Peyer's patch (tissue), 4 donors: ENCODE measurements at places on chromosomes 7 and 10. TPM values are rescaled to one million over a fixed set of nuclear protein-coding genes. Genes with fewer than 3 reads are reported as not detected.

The OR6V1 gene
- total RNA-seq = not detected

The RNLS gene
- 29.6 TPM for total RNA-seq

The DDX21 gene
- 18.6 TPM for total RNA-seq

The AGMO gene
- 16.6 TPM for total RNA-seq

The IFIT1 gene
- total RNA-seq = 3.3 TPM

The MRM2 gene
- 8.1 TPM for total RNA-seq

The HOXA6 gene
- 18.7 TPM for total RNA-seq

The OPALIN gene
- total RNA-seq = not detected

The FAM25A gene
- not detected for total RNA-seq

GRCh38 chr7:115054478-115055065 is 132.7 kb downstream of the MDFIC start:
- no peak overlapping the region for H3K4me3 ChIP-seq
- no peak for DNase-seq
- no peaks in the 10 kb centered on the region for H3K36me3 ChIP-seq
- no peak overlapping the region for H3K27ac ChIP-seq
- no peaks in the 10 kb centered on the region for H3K4me1 ChIP-seq
- H3K27me3 ChIP-seq = no peaks in the 10 kb centered on the region

- H3K36me3 ChIP-seq = no peaks in the 10 kb centered on the region
- H3K4me1 ChIP-seq = peaks cover 25% of the 10 kb centered on the region
- no peak overlapping the region for H3K27ac ChIP-seq
- no peaks in the 10 kb centered on the region for H3K27me3 ChIP-seq
- DNase-seq = peak; percentile 15
- no peak overlapping the region for H3K4me3 ChIP-seq
Observed at GRCh38 chr10:44961230-44961571, 1.6 kb downstream of the RASSF4 start.

- no peak for DNase-seq
- no peaks in the 10 kb centered on the region for H3K36me3 ChIP-seq
Observed at GRCh38 chr10:21402606-21403083, 122.8 kb downstream of the SKIDA1 start.

- peaks cover 10% of the 10 kb centered on the region for H3K4me1 ChIP-seq
- H3K27me3 ChIP-seq = no peaks in the 10 kb centered on the region
- H3K27ac ChIP-seq = peak overlapping the region; percentile 44
- peak overlapping the region; percentile 34 for H3K4me3 ChIP-seq
Observed at GRCh38 chr7:139104091-139104450, 5.4 kb downstream of the ZC3HAV1 start.

DNA sequence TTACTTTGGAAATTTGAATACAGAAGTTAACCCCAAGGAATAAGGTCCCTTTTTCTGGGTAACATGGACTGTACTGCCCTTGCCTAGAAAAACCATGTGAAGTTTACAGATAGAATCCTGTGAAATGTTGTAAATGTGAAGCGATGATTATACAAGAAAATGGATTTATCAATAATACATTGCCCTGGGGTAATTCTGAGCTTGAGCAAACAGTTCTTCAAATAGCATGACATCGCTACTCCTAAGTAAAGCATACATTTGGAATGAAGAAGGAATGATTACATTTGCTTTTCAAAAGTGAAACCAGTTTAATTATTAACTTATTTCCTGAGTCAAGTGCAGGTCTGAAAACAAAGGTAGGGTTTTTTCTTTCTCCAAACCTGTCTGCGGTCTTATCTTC is 43.3 kb upstream of the FZD8 start:
- H3K36me3 ChIP-seq = no peaks in the 10 kb centered on the region
- H3K27me3 ChIP-seq = no peaks in the 10 kb centered on the region
- H3K4me3 ChIP-seq = no peak overlapping the region
- no peak for DNase-seq

DNA sequence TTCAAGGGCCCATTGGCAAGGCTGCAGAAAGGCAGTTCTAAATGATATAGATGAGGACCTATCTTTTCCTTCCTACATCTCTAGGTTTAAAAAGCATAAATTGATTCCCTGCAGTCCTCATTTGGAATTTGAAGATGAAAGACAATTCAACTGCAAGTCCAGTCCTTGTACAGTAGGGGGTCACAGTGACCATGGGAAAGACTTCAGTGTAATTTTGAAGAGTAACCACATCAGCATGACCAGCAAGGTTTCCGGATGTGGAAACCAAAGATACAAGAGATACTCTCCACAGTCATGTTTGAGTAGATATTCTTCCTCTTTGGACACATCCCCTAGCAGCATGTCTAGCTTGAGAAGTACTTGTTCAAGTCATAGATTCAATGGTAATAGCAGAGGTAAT is 539.3 kb upstream of the TEX47 start:
- no peaks in the 10 kb centered on the region for H3K36me3 ChIP-seq
- no peaks in the 10 kb centered on the region for H3K4me1 ChIP-seq
- H3K27ac ChIP-seq = no peak overlapping the region
- H3K27me3 ChIP-seq = no peaks in the 10 kb centered on the region
- no peak overlapping the region for H3K4me3 ChIP-seq
- no peak for DNase-seq

- H3K4me3 ChIP-seq = no peak overlapping the region
- no peaks in the 10 kb centered on the region for H3K4me1 ChIP-seq
- no peaks in the 10 kb centered on the region for H3K36me3 ChIP-seq
- no peak for DNase-seq
Observed at GRCh38 chr10:668786-669485, 20.5 kb downstream of the DIP2C start.

GRCh38 chr7:111414374-111414773 is 147.9 kb downstream of the IMMP2L start:
- no peak overlapping the region for H3K27ac ChIP-seq
- H3K4me1 ChIP-seq = no peaks in the 10 kb centered on the region
- DNase-seq = no peak
- H3K27me3 ChIP-seq = no peaks in the 10 kb centered on the region

DNA sequence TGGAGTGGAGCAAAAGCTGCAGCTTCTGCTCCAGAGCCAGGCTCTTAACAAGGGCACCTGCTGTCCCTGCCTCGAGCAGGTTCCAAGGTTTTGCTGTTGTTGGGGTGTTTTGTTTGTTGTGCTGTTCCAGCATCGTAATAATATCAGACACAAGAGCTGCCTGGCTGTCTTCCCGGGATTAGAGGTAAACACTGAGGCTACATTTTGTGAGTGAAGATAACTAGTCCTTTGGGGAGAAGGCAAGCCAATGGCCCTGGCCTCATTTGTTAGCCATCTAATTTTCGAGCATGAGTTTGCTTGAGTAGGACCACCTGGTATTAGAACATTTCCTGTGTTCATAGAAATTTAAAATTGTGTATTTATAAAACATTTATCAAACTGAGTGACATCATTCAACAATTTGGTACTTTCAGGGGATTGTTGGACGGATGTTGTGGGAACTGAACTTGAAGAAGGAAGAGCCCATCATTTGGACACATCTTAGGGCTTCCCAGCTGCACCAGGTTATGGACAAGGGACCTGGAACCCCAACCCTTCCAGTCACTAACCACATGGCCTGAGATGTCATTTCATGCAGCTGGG is 555.0 kb downstream of the TNS3 start:
- H3K4me1 ChIP-seq = no peaks in the 10 kb centered on the region
- DNase-seq = no peak
- no peaks in the 10 kb centered on the region for H3K36me3 ChIP-seq
- H3K4me3 ChIP-seq = no peak overlapping the region
- H3K27me3 ChIP-seq = no peaks in the 10 kb centered on the region

DNA sequence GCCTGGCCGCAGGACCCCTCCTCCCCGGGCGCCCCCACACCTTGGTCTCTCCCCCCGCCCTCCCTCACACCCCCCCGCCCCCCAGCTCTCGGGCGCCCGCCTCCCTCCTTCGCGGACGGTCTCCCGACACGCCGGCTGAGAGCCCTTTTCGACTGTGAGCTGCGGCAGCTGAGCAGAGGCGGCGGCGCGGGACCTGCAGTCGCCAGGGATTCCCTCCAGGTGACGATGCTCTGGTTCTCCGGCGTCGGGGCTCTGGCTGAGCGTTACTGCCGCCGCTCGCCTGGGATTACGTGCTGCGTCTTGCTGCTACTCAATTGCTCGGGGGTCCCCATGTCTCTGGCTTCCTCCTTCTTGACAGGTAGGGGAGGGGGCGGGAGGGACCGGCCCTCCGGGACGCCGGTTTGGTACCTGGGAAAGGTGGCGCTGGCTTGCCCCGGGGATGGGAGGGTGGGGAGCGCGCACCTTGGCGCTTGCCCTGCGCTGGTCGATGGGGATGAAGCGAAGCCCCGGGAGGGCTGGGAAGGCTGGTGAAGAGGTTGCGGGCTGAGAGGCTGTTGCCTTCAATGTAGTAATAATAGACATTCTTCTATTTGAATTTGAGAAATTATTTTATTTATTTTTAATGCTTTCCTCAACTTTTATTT is at the start of gene BMPER:
Gene BMPER (plus strand): TSS at position 151 of the 644 bp plus-strand sequence. CDS start 75 bp downstream, at position 226.
- no peaks in the 10 kb centered on the region for H3K36me3 ChIP-seq
- DNase-seq = peak; percentile 53
- H3K4me1 ChIP-seq = no peaks in the 10 kb centered on the region

DNA sequence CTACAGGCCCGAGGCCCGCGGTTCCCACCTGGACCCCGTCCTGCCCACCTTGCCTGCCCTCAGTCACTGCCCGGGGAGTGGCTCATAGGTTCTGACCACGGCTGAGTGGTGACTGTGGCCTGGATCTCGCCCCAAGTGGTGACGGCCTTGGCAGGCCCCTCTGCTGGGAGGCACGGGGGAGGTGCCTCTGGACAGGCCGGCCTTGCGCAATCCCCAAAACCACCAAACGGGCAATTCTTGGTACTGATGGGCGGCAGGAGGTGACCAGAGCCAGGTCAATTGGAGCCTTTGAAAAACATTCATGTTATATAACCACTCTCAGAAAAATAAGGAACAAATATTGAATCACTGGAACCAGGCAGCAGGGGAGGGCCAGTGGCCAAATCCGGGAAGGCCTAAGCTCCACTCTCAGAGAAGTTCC is 83.4 kb downstream of the PRKAG2 start:
- H3K4me3 ChIP-seq = no peak overlapping the region
- no peak overlapping the region for H3K27ac ChIP-seq
- DNase-seq = no peak
- H3K27me3 ChIP-seq = no peaks in the 10 kb centered on the region
- peaks cover 22% of the 10 kb centered on the region for H3K4me1 ChIP-seq

GRCh38 chr10:8665322-8665721 is 610.8 kb downstream of the GATA3 start:
- H3K27ac ChIP-seq = no peak overlapping the region
- no peak for DNase-seq

- no peak for DNase-seq
- no peaks in the 10 kb centered on the region for H3K36me3 ChIP-seq
- H3K27me3 ChIP-seq = no peaks in the 10 kb centered on the region
- H3K27ac ChIP-seq = no peak overlapping the region
Observed at GRCh38 chr10:86962981-86963310, 4.5 kb downstream of the SNCG start.

DNA sequence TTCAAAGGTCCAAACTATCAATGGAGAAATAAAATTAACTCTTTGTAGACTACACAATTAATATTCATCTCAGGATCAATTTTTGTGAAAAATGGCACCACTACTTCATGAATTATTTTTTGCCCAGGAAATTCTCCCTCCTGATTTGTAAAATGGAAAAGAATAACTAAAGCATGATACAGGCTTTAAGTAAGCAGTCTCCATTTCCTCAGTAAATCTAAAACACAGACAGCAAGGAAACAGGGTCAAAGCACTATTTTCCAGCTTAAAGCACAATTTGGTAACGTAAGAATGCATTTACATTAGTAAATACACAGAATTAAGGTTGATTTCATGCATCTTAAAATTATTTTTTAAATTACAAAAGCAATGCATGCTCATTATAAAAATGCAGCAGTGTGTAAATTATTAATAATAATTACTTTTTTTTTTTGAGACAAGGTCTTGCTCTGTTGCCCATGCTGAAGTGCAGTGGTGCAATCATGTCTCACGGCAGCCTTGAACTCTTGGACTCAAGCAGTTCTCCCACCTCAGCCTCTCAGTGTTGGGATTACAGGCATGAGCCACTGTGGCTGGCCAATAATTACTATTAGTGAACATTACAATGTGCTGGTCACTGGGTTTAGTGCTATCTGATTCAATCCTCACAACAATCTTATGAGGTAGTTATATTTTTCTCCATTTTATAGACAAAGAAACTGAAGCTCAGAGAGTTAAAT is 26.1 kb upstream of the VCL start:
- no peak overlapping the region for H3K27ac ChIP-seq
- H3K4me1 ChIP-seq = no peaks in the 10 kb centered on the region
- H3K27me3 ChIP-seq = no peaks in the 10 kb centered on the region
- no peaks in the 10 kb centered on the region for H3K36me3 ChIP-seq
- H3K4me3 ChIP-seq = no peak overlapping the region

DNA sequence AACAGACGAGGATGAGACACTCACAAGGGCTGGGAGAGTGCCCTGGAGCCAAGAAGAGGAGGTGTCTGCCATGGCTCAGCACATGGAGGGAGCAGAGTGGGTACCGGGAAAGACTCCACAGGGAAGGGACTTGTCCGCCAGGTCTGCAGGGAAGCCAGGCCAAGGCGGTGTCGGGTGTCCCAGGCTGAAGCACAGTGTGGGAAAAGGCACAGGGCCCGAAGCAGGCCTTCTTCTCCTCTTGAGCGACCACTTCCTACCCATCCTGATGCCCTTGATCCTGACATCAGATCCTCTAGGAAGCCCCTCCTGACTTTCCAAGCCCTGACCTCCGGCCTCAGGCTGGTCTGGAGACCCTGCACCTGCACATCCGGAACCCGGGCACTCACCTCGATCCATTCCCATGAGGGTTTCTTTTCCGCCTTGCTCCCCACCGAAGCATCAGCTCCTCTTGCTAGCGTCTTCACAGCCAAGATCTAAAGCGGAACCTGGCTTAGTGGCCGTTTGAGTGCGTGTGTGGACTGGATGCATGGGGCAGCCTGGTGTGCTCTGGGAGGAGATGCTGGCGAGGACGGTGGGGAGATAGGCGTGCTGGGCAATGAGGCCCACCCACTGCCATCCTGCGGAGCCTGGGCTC is 8.5 kb downstream of the CALML3 start:
- H3K4me3 ChIP-seq = no peak overlapping the region
- DNase-seq = no peak
- no peak overlapping the region for H3K27ac ChIP-seq
- H3K27me3 ChIP-seq = no peaks in the 10 kb centered on the region
- H3K36me3 ChIP-seq = no peaks in the 10 kb centered on the region

DNA sequence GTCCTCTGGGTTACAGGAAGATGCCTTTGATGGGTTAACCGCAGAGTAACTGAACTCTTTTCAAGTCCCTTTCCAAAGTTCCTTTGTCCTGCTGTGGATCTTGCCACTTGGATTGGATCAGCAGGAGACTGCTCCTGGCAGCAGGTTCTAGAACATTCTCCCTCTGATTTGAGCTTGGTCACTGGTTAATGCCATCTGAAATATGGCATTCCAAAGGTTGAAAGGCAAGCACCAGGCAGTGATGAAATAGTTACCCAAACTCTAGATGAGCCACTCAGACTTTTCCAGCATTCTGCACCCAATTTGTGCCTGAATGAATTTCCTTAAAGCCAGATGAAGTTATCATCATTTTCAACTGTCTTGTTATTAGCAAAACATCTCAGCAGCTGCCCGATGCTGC is 343.9 kb downstream of the RNLS start:
- H3K36me3 ChIP-seq = no peaks in the 10 kb centered on the region
- no peaks in the 10 kb centered on the region for H3K27me3 ChIP-seq
- H3K4me3 ChIP-seq = no peak overlapping the region
- peaks cover 3% of the 10 kb centered on the region for H3K4me1 ChIP-seq
